ENCODE measurements at places on chromosomes 5 and 9.
A peak's percentile ranks its signal among the peaks of the same experiment; 100 is the strongest.

DNA sequence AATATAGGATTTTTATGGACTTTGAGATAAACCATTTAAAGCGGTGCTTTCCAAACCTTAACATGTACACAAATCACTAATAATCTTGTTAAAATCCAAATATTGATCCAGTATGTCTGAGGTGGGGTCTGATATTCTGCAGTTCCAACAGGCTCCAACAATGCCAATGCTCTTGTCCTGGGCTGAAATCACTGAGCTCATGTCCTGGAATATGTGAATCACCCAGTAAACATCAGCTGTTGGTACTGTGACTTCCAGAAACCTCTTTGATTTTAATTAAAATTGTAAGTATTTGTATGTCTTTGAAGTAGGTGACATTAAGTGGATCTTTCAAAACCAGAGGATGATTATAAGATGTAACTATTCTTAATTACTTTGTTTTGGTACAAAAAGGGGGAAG lies 52.8 kb upstream of the CAST start:
- no peak for DNase-seq

DNA sequence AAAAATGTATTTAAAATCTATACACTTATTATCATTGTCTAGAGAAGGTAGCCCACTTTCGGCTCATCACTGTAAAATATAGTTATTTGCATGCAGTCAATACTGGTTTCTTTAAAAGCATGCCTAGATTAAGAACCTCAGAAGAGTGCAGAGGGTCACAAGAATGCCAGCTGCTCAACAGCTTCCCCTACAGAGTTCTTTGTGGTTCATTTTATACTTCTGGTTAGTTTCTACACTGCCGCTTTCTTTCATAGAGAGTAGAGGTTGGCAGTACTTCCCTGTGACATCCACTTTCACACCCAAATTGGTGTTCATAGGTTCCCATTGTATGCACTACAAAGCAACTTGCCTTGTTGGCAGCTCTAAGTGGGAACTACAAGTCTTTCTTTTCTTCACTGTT lies 137.3 kb downstream of the KIAA0825 start:
- no peak for DNase-seq

DNA sequence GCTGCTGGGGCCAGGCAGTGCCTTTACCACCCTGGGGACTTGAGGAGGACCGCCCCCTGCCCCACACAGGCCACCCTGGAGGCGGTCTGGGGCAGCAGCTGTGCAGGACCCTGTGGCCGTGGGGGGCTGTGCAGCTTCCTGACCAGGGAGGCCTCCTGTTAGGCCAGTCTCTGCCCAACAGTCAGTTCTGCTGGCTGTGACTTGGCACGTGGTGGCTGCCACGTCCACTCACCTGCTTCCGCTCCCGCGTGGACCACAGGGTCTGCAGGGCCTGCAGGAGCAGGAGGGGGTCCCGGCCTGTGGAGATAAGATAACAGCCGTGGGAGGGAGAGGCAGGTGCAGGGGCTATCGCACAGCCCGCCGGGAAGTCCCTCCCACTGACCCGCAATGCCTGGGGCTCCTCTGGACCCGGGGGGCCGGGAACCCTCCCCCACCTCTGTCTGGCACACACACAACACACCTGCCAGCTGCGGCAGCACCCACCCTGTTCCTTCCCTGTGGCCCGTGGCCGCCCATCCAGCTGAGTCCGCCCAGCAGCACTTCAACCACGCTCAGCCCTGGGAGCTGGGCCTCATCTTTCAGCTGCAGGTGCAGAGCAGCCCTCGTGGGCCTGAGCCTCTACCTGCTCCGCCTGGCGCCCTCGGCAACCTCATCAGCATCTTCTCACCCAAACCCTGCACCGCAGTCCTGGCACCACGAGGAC lies 39.7 kb downstream of the EXD3 start:
- DNase-seq = no peak

GRCh38 chr5:102788788-102789187 lies 33.7 kb downstream of the PAM start:
- DNase-seq = no peak

GRCh38 chr9:97858826-97859225 lies 5.8 kb downstream of the FOXE1 start:
- no peak for DNase-seq

DNA sequence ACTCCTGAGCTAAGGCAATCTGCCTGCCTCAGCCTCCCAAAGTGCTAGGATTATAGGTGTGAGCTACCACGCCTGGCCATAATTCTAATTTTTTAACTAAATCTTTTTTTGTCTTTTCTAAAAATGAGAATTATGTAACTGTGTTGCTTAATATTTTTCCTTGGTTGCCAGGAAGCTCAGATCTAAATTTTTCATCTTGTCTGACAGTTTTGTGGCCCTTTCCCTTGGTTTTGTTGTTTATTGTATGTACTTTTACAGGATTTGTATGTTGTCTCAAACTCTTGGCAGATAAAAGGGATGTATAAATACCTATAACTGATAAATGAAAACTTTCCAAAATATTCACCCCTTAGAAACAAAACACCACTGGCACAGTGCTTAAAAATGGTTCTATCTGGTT lies 88.2 kb upstream of the KLF9 start:
- no peak for DNase-seq

- no peak for DNase-seq
Measured at GRCh38 chr5:132339502-132339901, 30.0 kb upstream of the SLC22A5 start.

- DNase-seq = no peak
Measured at GRCh38 chr5:74140409-74140808, 500.1 kb downstream of the ENC1 start.

DNA sequence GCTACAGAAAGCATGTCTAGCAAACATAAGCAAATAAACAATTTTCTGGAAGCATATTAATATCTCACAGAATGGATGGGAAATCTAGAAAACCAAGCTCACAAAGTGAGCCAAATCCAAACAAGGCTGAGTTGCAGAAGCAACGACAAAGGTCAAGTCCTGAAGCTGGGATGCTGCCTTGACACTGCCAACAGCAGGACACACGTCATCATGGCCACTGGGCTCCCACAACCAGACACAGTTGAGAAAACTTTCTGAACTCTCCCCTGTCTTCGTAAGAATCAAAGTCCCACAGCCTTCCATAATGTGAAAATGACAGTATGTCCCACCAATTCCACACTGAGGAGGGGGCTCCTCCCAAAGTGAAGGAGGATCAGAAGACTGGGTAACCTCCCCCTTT lies 37.6 kb downstream of the EPB41L4A start:
- DNase-seq = no peak

DNA sequence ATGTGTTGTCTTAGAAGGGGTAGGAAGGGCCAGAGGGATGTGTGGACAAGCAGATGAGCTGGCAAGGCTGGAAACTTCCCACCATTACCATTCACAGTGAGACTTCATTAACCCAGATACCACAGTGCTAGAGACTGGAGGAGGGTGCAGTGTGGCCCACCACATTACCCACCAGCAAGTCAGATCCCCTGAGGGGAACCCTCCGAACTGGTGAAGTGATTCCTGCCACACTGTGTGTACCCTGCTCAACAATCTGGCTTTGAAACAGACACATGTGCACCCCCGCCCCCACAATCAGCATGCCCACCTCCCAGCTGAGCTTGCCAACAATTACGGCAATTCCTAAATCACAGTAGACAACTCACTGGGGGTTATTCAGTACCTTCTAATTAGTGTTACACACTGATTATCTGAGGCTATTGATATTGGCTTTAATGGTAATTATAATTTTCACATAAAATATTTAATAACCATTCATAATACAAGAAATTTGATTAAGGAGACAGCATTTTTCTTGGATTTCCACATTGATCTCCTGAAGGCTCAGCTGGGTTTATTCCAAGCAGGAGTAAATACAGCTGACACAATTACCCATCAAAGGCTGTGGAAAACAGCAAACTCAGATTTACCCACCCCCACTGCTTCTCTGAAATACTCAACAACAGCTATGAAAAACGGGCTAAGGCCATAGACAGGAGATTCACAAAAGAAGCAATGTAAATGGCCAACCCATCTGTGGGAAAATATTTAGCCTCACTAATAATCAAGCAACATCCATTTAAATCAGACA lies 169.3 kb upstream of the FSTL4 start:
- DNase-seq = no peak

- no peak for DNase-seq
Measured at GRCh38 chr9:91261417-91261816, 100.3 kb downstream of the AUH start.

- peak; percentile 11 for DNase-seq
Measured at GRCh38 chr9:131187957-131188356, 62.6 kb downstream of the NUP214 start.

DNA sequence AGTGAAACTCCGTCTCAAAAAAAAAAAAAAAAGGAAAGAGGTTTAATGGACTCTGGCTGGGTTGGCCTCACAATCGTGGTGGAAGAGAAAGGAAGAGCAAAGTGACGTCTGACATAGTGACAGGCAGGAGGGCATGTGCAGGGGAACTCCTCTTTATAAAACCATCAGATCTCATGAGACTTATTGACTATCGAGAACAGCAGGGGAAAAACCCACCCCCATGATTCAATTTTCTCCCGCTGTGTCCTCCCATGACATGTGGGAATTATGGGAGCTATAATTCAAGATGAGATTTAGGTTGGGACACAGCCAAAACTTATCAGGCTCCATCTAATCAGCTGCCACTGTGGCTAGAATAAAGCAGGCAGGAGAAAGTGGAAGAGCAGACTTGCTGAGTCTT lies 610.4 kb upstream of the NUDT12 start:
- DNase-seq = no peak

GRCh38 chr5:57863661-57864060 lies 381.1 kb upstream of the ACTBL2 start:
- DNase-seq = no peak

- DNase-seq = no peak
Measured at GRCh38 chr9:70405808-70406433, 8.5 kb downstream of the KLF9 start.

DNA sequence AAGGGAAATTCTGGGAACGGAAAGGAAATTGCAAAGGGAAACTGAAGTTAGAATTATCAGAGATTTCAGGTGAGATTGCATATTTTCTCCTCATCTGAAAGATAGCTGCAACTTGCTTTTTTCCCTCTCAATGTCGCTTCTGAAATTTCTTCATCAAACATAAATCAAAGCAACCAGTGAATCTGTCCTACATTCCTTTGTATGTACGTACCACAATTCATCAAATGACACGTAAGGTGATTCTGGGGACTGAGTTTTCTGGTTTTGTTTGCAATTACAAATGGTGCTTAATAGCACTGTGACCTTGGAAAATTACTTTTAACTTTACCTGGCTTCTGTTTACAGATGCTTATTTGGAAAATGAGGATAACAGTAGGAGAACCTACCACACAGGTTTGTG lies 21.9 kb upstream of the CNOT6 start:
- DNase-seq = no peak

GRCh38 chr5:4576161-4576748 lies 563.9 kb upstream of the ADAMTS16 start:
- DNase-seq = no peak

GRCh38 chr9:27719711-27720110 lies 146.4 kb upstream of the C9orf72 start:
- DNase-seq = no peak

Data from activated CD4-positive, alpha-beta T cell treated with anti-CD3 and anti-CD28 coated beads, Interleukin-2, Interleukin-6, amounts not matched to agents 100 ng/mL and 50 ng/mL, durations not matched to agents 16 hours and 8 hours (primary cell).